Left lung (tissue), 14 donors: ENCODE measurements at places on chromosomes 13 and 19.
A peak's percentile ranks its signal among the peaks of the same experiment; 100 is the strongest.

- DNase-seq, result no peak
Observed at GRCh38 chr13:40170982-40171381, 495.5 kb downstream of the FOXO1 start.

DNA sequence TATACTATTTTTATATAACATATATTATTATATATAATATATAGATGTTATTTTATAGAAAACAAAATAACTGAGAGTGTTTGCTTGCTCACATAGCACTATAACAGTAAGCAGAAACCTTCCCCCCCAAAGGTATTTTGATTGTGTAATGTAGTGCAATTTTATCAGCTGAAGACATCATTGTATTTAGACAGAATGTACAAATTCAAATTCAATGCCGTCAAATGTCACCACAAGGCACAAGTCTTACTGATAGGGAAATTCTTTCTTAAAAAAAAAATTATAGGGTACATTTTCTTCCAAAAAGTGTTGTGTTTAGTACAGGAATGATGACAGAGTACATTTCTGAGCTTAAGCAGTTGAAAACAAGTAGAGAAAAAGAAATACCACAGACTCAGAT is 1147.1 kb upstream of the SPRY2 start:
- DNase-seq, result no peak

- DNase-seq, result no peak
Observed at GRCh38 chr19:42166316-42166715, 34.1 kb upstream of the POU2F2 start.

- no peak for DNase-seq
Observed at GRCh38 chr13:30739761-30740642, 4.7 kb downstream of the ALOX5AP start.

- no peak for DNase-seq
Observed at GRCh38 chr13:110070046-110070445, 236.9 kb downstream of the COL4A1 start.

DNA sequence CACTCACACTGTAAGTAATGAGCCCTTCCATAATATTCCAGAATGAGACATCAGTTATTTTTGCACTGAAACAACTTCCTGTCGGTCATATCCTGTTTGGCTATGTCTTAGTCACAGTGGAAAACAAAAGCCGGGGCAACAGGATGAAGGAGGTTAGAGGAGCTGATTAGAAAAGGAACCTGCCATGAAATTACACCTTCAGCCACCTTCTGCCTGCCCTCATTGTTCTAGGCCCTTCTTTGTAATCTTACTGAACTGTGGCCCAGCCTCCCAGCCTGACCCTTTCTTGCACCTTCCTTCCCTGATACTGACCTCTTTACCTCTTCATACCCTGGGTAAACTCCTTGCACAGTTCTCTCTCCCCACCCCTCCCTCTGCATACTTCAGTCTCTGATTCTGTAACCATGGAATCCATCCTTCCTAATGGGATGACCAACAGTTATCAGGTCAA is 67.3 kb downstream of the DOCK9 start:
- no peak for DNase-seq

- no peak for DNase-seq
Observed at GRCh38 chr13:52926971-52927370, 78.5 kb upstream of the PCDH8 start.

DNA sequence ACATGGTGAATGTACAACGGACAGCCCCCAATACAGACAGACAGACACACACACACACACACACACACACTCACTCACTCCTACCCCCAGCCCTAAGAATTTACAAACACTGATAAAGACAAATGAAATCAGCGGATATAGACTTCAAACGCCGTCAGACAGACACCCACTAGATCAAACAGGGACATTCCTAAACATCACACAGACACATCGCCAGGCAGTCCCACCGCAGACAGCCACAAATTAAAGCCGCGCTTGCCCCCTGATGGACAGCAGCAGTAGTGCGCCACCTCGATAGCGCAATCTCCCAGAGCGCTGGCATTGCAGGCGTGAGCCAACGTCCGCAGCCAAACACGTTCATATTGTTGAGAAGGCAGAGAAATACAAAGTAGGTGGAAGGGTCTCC is 24.7 kb upstream of the ADGRE1 start:
- peak; percentile 80 for DNase-seq

DNA sequence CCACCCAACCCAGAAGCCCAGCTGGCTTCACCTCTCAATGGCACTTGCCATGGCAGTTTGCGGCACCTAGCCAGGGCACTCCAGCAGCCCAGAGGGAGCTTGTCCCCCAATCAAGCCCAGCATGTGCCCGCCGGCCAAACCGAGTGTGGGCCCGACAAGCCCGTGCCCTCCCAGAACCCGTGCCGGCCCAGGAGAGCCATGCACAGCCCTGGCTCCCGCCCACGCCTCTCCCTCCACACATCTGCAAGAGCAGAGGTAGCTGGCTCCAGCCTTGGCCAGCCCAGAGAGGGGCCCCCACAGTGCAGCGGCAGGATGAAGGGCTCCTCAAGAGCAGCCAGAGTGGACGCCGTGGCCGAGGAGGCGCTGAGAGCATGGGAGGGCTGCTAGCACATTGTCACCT is 2278.0 kb upstream of the PCDH20 start:
- DNase-seq, result no peak

GRCh38 chr13:70662231-70662940 is 554.1 kb upstream of the KLHL1 start:
- no peak for DNase-seq

GRCh38 chr13:41492432-41493260 is 35.3 kb downstream of the RGCC start:
- no peak for DNase-seq

GRCh38 chr13:112978561-112979405 is 9.8 kb downstream of the MCF2L start:
- no peak for DNase-seq

DNA sequence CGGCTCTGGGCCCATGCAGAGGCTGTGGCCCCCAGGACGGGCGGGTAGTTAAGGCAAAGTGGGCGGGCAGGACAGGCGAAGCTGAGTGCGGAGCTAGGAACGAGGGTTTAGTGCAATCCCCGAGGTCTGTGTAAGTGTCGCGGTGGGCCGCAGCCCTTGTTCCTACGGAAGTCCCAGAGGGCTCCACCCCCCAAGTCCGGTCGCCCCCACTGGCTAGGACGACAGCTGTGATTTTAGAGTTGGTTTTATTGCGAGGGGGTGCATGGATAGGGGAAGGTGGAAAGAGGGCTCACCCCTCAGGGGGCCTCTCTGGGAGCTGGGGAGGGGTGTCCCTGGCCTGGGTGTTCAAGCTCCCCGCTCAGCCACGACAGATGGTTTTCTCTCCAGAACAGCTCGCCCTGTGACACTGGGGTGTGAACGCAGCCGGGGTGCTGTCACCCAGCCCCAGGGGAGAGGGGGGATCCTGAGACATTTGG is 21.7 kb downstream of the ZBTB7A start:
- DNase-seq, result peak; percentile 42

GRCh38 chr13:106568299-106569003 is 514 bp upstream of the ARGLU1 start:
- no peak for DNase-seq

GRCh38 chr13:98896083-98896867 is 81.6 kb downstream of the DOCK9 start:
- DNase-seq, result no peak

- DNase-seq, result peak; percentile 85
Observed at GRCh38 chr19:7799640-7800355, 30.2 kb upstream of the EVI5L start.

DNA sequence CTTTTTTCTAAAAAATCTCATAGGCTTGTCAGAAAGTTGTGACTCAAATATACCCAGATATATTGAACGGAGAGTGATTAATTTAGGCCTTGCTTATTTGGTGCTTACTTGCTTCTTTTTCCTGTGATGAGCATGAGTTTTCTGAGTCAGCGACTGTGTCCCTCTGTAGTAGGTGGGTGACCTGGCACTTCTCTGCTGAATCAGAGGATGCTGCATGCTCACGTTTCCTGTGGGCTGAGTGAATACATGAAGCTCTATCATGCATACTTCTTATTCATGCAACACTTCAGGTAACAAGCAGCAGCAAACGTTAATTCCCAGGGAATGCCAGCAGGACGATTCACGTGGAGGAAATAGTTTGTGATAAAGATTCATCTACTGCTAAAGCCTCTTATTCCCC is 245.0 kb downstream of the KLF5 start:
- DNase-seq, result no peak

DNA sequence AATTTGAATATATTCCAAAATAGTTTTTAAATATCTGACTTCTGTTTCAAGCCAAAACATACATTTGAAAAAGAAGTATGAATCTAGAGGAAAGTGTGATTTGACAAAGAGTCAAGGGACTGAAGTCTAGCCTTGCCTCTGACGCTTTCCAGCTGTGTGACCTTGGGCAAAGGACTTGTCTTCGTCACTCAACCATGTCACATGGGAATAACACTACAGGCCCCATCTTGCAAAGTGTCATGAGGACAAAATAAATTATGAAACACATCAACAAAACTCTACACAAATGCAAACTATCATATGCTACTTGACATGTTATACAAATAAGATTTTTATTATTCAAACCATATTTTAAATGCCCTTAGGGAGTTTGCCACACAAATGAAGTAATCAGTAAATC is 73.0 kb downstream of the CYSLTR2 start:
- DNase-seq, result no peak

- DNase-seq, result no peak
Observed at GRCh38 chr19:55041627-55042343, 3.7 kb upstream of the GP6 start.

DNA sequence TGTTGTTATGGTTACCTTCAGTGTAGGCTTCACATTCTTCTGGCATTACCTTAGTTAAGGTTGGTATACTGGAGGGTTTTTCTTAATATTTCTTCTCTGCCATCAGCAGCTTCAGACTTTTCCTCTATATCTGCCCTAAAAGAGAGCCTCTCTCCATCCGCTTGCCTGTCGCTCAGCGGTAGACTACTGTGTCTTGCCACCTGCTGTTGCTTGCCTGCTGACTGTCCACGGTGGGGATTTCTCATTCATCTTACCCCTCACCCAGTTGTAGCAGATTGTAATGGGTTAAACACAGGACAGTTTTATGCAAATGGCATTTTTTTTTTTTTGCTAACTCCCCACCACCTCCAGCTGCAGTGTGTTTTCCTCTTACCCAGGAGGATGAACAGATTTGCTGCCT is 577.2 kb downstream of the SLITRK5 start:
- DNase-seq, result no peak

DNA sequence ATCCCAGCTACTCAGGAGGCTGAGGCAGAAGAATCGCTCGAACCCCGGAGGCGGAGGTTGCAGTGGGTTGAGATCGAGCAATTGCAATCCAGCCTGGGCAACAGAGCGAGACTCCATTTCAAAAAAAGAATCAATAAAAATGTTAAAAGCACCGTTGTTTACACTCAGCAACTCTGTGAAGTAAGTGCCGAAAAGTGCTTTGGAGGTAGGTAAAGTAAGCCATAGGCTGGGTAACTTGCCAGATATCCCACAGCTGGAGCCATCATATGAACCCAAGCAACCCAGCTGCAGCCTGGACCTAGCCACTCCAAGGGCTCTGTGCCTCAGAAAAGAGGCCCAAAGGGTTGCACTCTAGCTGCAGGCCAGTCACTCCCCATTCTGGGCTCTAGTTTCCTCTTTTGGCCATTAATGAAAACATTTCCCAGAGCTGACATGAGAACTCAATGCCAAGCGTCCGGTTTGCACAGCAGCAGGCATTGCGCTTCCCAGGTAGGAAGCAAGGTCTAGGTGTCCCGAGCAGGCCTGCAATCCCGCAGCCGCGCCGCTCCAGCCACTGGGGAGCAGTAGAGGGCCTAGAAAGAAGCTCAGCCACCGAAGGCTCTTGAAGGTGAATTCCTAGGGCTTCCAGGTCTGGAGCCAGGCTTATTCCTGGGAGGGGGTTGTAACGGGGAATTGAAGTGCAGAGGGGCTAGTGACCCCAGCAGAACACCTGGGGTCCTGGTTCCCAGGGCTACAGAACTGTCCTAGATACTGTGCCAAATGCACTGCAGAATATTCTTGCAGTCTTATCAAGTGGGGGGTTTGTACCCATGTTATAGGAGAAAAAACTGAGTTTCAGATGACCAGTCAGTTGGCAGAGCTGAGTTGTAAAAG is 4.1 kb upstream of the CD79A start:
- DNase-seq, result peak; percentile 60

DNA sequence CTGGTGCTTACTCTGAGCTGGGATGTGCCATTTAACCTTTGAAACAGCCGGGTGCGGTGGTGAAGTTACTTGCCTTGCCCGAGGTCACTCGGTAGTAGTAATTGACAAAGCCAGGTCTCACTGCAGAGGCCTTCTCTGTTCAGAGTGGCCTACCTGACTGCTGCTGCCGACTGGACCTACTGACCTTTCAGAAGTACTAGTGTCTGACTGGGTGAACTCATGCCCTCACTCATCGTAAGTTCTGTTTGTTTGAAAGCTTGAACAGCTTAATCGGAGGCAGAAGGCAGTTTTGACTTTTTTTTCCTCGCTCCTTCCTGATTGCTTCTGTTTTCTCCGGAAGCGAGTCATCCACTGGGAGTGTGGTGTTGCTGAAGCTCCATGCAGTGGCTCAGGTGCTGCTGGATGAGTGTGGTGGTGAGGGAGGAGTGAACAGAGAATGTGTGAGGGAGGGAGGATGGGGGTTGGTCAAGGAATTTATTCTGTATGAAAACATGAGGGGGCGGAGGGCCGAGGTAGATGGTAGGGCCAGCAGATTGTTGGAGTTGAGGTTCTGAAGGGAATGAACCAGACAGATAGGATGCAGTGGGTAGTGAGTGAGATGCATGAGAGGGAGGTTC is 2.7 kb downstream of the SPINT2 start:
- DNase-seq, result no peak

DNA sequence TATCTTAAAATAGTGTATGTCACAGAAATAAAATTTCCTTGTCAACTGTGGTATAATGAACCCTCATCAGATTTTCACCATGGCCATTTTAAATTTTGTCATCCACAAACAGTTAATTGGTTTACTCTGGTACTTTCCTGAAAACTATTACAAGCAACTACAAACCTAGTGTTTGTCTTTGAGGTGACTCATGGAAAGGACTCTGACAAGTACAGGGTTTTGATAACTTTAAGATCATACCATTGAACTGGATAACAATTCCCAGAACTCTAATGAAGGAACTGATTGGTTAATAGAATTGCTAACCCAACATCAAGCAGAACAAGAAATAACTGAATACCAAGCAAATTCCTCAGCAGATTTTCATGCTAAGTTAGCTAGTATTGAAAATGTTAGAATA is 237.7 kb upstream of the IPO5 start:
- DNase-seq, result no peak

GRCh38 chr19:30163663-30164062 is 208.5 kb upstream of the ZNF536 start:
- no peak for DNase-seq
